ENCODE measurements at places on chromosomes 6 and 20. TPM values are rescaled to one million over a fixed set of nuclear protein-coding genes. Genes with fewer than 3 reads are reported as not detected.

GRCh38 chr6:108767418-108768165, 80.6 kb upstream of the ARMC2 start:
- no peak for DNase-seq

DNA sequence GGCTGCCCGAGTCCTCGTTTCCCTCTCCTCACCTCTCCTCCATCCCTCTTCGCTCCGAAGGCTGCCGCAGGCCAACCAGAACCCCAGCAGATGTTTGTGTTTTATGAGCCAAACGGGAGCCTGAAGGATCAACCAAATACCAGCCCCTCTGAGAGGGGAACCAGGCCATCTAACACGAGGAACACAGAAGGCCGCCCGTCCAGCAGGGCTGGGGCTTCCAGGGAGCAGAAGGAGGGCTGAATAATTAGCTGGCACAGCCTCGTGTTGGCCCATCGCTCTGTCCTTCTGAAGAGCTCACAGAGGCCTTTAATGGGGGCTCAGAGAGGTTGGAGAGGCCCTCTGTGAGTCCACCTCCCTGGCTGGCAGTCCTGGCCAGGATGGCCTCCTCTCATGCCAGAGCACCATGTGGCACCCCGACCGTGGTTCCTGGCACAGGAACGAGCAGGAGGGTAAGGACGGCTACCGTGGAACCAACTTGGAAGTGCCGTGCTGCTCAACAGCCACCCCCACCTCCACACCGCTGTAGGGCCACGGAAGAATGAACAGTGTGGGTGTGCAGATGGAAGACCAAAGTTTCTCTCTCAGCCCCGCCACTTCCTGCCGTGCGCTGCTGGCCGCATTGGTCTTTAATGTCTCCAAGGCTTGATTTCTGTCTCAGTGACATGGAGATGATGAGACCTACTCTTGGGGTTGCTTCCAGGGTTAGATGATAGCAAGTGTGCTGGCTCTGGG, 155.2 kb downstream of the SCML4 start:
- no peak for DNase-seq

GRCh38 chr6:149080511-149080910, 237.0 kb upstream of the TAB2 start:
- DNase-seq, result no peak

DNA sequence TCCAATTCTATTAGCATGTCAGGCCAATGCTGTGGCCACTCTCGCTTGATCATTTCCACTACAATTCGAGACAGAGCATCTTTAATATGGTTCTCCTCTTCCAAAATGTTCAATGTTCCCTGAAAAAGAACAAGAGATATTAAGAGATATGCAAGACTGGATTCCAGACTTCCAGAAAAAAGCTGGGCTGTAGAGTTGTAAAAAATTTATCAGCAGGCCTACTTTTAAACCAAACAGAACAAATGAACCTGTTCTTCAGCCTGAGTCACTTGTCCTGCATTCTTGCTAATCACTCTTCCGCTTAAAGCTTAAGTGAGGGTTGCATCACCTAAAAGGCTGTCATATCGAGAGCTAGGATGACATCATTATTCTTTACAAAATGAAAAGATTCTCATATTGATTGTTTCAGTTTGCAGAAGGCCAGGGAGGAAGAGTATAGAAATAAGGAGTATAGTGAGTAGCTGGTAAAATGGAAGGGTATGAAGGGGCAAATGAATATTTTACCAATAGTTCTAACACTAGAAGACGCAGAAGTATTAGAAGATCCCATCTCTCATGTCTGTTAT, 4.9 kb downstream of the XPO5 start:
- DNase-seq, result no peak

DNA sequence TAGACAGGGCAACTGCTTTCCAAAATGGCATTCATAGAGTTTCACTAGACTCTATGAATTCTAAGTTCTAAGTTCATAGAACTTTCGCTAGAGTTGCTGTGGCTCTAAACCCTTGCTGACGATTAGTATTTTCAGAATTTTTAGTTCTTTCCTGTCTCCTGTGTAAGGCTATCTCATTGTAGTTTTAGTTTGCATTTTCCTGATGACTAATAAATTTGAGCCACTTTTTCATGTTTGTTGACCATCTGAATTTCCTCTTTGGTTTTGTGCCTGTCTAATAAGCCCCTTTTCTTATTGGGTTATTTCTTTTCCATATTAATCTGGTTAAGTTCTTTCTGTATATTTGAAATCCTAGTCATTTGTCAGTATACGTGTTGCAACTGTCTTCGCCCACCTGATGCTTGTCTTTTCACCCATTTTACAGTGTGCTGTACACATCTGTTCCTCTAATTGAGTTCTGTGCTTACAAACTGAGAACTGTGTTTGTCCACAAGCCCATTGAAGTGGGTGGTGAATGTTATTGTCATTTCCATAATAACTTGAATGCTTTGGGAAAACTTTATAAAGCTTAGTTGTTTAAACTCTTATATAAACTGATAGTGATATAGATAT, 177.7 kb upstream of the CDYL start:
- DNase-seq, result no peak

GRCh38 chr20:25437153-25437581, 29.7 kb downstream of the GINS1 start:
- no peak for DNase-seq

DNA sequence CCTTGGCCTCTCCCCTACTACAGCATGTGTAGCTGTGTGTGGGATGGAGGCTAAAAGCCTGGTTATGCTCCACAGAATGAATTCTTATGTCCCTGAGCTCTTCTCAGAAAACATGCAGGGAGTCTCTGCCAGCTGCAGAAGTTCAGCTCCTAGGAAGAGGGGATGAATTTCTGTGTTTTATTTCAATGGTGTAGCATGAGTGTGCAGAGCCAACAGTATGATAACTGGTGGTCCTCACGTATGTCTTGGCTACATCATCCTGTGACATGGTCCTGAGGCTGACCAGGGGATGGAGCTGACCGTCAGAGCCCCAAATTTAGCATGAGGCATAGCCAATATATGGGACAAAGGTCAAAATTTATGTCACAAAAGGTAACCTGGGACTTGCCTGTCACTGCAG, 266.1 kb downstream of the ADGB start:
- DNase-seq, result no peak

- DNase-seq, result no peak
These were observed 93.5 kb downstream of the RPS12 start for GRCh38 chr6:132907914-132908313.

DNA sequence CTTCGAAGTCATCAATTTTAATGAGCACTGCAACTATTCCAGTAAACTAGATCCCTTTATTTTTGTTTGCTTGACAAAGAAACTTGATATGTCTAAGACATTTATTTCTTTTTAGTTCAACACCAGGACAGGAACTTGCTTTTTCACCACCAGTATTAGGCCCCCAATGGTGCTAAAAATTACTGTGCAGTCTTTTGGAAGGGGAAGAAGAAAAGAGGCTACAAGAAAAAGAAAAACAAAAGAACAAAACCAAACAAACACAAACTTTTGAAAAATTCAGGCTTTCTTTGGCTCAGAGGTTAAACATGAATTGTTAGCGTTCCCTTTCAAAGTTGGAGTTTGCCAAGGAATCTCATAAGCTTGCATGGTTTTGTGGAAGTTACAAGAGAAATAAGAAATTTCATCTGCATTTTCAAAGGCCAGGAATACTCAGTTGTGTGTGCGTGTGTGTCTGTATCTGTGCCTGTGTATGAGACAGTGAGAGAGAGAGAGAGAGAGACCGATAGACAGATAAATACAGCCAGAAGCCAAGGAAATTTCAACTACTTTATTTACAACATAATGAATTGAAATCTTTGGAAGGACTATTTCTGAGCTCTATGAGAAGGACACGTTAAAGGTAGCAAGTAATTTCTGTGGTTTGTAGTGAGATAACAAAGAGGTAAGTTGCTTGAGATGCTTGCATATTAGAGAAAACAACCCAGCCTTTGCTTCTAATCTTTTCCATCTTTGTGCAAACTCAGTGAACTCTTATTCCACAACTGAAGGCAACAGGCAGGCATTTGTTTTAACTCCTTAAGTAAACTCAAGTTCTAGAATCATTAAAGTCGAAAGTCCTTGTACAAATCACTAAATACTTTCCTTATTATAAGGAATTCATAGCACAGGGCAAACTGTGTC, 171.0 kb upstream of the CITED2 start:
- no peak for DNase-seq

DNA sequence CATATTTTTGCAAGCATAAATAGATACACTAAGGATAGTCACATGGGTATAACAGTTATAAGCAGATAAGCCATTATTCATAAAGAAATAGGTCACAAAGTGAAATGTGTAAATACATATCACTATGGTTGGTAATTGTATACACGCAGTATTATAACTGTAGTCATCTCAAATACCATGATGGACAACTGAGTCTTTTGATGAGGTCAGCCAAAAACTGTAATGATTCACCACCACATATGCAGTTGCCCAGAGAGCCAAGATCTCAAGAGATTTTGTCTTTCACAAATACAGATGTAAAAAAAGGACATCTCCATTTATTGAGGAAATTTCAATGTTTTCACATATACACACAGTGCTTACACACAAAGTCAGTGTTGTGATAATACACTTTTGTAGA, 28.3 kb downstream of the ZNF292 start:
- DNase-seq, result no peak

DNA sequence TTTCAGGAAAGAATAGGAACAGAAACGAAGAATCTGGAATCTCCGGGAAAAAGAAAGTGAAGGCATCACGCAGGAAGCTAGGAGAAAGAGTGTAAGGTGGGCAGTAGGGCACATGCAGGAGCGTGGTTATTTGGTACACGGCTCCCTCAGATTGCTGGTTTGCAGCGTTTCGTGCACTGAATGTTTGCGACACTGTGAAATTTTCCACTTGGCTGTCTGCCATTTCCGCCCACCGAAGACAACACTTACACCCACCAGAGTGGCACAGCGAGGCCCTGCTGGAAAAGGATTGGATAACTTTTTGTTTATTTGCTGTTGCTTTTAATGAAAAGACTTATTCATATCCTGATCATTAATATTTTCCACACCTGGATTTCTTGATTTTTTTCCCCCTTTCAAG, 248.3 kb downstream of the GMPR start:
- DNase-seq, result no peak

DNA sequence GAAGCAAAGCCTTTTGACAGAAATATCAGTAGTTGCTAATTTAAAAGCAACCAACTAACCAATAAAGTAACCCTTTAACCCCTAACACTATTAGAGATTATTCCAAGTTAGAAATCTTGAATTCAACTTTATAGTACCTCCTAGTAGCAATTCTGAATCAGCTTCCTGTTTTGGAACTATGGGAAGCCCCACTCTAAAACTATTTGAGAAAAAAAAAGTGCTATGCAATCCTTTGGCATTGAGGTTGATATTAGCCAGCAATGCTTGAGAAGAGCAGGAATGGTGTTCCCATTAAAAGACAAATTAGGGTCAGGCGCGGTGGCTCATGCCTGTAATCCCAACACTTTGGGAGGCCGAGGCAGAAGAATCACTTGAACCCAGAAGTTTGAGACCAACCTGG, 306.2 kb upstream of the ZFP64 start:
- no peak for DNase-seq

DNA sequence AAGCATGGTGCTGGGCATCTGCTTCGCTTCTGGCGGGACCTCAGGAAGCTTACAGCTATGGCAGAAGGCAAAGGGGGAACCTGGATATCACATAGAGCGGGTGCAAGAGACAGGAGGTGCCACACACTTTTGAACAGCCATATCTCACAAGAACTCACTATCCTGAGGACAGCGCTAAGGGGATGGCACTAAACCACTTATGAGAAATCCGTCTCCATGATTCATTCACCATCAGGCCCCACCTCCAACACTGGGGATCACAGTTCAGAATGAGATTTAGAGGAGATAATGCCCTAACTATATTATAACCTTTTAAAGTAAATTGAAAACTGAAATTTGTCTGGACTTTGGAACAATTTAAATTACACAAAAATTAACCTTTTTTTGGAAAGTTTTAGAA, 37.8 kb upstream of the SUMO4 start:
- DNase-seq, result no peak

DNA sequence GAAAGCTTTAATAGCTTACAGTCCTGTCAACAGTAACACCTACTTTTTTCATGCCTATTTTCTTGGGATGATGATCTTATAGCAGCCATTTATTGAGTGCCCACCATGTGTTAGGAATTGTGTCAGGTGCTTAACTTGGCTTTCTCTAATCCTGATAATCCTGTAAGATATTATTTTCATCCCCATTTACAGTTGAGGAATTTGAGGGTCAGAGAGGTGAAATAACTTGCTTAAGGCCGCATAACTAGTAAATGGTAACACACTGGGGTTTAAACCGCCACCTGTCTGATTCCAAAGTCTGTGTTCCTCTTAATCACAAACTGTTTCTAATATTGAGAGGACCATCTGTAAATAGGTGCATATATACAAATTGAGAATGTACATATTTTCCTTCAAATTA, 55.5 kb downstream of the NCOA3 start:
- DNase-seq, result no peak

DNA sequence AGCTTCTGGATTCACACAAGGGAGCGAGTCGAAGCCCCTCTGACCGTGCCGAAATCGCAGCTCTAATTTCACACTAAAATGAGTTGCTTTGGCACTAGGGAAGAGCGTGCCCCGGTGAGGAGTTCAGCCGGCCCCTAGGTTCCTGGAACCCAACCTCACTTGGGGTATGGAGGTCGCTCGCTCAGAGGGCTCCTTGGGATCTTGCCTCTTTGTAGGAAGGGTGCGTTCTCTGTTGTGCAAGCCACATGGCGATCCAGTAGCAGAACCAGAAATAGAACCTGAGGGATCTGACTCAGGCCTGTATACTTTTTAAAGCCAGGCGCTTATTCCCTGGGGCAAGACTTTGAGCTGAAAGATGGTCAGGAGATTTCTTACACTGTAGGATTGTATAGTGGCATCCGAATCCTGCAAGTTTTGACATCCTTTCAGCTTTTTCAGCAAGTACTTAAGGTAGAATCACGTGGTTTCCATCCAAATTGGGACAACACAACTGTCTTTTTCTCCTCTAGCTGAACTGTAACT, 861 bp upstream of the RALGAPA2 start:
- DNase-seq, result peak; percentile 36

DNA sequence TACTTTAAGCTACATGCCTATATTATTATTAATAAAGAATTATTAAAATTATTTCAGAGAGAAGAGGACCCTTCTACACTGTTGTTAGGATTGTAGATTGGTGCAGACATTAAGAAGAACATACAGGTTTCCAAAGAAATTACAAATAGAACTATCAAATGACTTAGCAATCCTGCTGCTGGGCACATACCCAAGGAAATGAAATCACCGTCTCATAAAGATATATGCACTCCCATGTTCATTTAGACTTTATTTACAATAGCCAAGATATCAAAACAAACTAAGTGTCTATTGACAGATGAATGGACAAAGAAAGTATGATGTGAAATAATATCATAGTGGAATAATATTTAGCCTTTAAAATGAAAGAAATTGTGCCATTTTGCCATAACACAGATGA, 687.7 kb upstream of the POU3F2 start:
- DNase-seq, result no peak

The TRIM15 gene
- total RNA-seq, result not detected

The CGA gene
- 0.59 TPM for total RNA-seq

The C6orf52 gene
- not detected for total RNA-seq

The CUL7 gene
- 9.6 TPM for total RNA-seq

The TGM3 gene
- not detected for total RNA-seq

The DEFB123 gene
- not detected for total RNA-seq
